ENCODE measurements at places on chromosomes 7 and 10.

DNA sequence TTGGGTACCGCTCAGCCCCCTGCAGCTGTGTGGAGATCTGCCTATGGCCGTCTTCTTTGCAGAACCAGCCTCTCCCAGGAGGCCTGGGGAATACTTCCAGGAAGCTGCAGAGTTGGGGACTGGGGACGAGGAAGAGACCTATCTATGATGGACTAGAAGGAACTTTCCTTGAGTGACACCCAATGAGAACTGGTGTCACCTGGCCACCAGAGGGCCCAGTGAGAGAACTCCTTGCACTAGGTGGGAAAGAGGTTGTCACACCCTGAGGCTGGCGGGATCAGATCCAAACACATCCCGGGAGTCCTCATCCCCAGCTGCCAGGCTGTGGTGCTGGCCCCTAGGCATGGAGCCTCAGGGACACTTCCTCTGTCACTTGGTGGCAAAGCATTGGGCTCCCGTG lies 4.9 kb upstream of the GRID2IP start:
- no peak for DNase-seq

- DNase-seq: no peak
These were observed 521.5 kb downstream of the PTPRN2 start for GRCh38 chr7:158066085-158066484.

DNA sequence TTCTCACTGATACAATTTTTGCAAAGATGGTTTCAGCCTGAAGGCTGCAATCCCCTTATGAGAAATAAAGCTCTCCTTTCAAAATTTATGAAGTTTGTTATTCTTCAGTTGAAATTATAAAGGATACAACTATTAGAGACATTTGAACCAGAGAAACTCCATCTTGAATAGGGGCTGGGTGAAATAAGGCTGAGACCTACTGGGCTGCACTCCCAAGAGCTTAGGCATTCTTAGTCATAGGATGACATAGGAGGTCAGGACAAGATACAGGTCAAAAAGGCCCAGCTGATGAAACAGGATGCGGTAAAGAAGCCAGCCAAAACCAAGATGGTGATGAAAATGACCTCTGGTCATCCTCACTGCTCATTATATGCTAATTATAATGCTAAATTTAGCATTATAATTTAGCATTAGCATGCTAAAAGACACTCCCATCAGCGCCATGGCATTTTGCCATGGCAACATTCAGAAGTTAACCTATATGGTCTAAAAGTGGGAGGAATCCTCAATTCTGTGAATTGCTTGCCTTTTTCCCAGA lies 22.4 kb upstream of the IFIT1B start:
- no peak for DNase-seq

DNA sequence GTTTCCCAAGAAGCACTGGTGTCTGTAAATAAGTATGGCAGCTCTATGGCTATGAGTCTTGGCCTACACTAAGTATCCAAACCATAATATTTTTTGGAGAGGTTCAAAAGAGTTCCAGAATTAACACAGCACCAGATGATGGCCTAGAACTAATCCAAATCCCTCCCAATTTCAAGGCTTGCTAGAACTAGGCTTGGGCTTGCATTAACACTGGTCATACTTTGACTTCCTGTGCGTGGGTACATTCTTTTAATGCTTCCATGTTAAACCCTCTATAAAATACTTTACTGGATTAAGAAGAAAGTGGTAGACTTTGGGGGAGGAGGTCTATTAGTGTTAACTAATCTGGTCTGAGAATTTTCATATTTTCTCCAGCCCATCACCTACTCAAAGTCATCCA lies 3.1 kb downstream of the AASS start:
- DNase-seq: no peak

- no peak for DNase-seq
These were observed 3.0 kb upstream of the FGF8 start for GRCh38 chr10:101778781-101779543.

DNA sequence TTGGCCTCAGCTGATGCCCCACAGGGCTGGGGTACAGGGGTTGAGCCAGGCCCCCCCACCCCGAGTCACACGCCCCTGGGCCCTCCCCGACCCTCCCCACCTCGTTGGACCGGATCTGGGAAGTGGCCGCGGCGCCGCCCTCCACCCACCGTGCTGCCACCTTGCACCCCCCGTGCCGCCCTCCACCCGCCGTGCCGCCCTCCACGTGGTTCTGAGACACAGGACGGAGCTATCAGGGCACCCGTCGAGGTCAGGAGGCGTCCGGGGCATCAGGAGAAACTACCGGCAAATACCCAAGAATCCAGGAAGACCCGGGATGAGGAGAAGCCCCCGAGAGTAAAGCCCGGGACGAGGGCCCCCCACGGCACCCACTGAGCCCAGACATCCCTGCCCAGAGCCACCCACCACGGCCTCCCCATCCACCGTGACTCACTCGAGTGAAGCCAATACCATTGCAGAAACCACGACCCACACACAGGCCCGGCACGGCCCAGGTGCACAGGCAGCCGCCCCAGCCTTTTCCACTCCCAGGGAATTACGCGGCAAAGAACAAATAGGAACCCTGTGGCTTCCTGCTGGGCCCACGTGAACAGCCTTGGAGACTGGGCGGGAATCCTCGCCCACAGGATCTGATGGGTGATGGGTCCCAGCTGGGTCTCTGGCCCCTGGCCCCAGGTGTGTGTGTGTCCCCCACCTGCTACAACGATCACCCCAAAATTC lies 34.0 kb downstream of the ADAP1 start:
- peak; percentile 90 for DNase-seq

GRCh38 chr7:148153616-148154284 lies 436.8 kb upstream of the C7orf33 start:
- no peak for DNase-seq

DNA sequence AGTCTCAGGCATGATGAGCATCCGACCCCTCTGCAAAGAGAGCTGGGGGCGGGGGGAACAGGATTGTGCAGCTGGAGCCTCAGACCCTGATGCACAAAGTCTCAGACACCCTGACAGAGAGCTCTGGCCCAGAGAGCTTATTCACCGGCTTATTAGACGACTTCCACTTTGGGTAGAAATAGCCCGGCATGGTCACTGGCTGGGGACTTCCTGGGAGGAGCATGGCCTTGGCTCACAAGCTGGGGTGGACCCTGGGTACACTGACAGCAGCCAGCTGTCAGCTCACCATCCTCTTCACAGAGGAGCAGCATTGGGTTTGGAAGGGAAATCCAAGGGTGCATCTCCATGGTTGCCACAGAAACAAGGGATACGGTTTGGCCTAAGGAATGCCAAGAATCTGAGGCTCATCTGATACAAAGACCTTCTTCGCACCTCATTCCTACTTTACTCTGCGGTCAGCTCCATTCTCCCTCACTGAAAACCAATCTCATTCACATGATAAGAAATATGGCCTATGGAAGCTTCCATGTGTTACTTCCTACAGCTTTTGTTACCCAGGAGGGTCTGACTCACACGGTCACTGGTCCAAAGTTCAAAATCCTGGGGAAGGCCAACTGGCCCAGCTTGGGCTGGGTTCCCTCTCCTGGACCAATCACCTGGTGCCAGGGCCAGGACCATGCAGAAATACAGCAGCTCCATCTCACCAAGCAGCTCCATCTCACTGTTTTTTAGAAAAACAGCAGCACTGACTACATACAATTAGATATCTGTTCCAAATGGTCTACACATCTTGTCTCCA lies 25.1 kb downstream of the ZNF467 start:
- DNase-seq: no peak

- peak; percentile 61 for DNase-seq
These were observed 438.5 kb downstream of the GRID1 start for GRCh38 chr10:85927952-85928665.

DNA sequence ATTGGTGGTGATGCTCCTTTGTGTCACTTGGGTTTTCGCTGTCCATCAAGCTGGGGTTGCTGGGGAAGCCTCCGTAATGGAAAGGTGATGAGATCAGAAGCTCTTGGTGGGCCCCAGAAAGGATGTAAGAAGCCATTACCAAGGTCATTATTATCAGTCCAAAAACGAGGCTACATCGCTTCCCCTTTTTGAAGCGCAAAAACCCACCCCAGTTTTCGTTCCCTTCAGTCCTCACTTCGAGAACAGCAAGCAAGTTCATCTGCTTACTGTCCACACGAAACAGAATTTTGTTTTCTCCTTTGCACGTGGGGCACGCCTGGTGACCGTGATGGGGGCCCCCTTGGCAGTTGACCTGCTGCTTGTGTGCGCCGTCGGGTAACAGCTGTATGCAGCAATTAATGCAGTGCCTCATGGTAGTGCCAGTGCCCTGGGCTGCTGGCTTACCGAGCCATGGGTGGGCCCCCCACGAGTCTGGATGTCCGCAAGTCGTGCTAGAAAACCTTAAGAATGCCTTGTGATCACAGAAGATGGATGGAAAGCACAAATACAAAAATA lies 47.5 kb downstream of the CHST15 start:
- DNase-seq: no peak

DNA sequence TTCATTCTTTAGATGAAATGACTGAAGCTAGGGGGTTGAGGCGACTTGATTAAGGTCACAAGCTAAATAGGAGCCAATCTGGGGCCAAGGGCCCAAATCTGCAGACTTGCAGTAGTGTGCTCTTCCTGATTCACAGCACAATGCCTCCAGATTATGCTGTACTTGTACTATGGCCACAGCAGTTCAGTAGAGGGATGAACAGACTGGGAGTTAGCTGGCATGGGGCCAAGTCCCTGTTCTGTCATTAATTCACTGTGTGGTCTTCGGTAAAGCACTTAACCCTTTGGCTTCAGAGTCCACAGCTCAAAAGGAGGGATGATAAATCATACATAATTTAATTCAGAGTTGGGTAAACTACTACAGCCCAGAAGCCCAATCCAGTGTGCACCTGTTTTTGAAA lies 196.8 kb downstream of the XPNPEP1 start:
- no peak for DNase-seq

DNA sequence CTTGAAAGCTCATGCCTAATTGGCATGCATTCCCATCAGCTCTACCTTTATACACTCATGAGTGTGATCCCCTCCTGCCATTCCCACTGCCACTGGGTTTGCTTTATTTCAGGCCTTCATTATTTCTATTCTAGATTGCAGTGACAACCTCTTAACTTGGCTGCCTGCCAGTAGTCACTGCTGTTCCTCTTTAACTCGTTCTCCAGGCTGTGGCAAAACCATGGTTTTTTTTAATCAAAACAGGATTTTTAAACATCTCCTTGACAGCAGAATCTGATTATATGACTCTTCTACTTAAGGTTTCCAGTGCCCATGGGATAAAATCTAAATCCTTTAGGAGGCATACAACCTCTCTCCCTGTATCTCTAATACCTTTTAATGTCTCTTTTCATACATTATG lies 223.7 kb upstream of the PCDH15 start:
- DNase-seq: no peak

DNA sequence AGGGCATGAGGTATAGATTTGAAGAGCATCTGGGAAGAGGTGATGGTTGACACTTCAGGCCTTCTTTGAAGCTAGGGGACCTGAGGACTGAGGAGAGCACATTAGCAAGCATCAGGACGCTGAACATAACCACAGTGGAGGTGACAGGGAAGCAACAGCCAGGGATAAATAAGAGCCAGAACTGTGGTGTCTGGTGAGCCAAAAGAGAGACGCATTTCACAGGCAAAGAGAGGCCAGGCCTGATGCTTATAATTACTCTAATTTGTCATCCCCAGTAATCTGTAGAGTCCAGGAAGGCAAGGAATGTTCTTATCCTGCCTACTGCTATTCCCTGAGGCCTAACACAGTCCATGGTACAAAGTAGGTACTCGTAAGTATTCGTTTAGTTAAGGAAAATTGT lies 10.4 kb upstream of the FAS start:
- no peak for DNase-seq

DNA sequence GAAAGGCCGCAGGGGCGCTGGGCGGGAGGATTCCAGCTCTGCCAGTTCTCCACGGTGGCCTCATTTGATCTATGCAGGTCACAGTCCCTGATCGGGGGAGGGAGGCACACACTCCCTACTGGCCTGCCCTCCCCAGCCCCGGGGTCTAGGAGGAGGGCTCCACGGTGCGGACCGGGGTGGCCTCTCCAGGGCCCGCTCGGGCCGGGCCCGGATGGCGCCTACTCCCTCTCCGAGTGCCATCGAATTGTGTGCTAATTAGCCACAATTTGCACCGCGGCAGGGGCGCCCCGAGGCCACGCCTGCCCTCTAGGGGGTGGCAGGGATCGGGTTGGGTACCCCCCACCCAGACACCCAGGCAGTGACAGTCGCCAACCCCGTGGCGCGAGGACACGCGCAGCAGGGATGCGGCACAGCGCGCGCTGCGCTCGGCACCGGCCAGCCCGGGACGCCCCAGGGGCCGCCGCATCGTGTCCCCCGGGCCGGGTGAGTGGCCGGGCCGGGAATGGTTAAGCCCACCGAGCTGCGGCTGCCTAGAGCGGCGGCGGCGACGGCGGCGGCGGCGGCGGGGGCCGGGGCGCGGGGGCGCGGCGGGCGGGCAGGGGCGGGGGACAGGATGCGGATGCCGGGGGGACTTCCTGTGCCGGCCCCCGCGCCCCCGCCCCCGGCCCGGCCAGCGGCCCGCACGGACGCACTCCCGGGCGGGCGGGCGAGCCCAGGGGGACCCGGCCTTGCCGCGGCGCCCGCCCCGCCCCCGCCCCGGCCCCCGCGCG lies at the start of gene ZNF853:
Gene ZNF853 (plus strand): TSS at position 658 of the 770 bp plus-strand sequence. CDS start 565 bp downstream, outside the sequence.
- peak; percentile 44 for DNase-seq

DNA sequence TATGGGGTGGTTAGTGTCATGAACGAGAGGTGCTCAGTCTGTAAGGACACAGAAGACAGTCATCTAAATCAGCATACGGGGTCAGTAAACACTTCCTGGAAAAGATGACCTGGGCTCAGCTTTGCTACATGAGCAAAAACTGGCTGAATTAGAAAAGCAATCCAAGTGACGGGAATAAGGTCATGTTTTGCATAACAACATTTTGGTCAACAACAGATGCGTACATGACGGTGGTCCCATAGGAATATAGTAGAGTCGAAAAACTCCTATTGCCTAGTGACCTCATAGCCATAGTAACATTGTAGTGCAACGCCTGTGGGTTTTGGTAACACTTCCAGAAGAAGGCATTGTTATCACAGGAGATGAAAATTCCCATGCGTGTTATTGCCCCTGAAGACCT lies 92.9 kb downstream of the CTNNA3 start:
- no peak for DNase-seq

DNA sequence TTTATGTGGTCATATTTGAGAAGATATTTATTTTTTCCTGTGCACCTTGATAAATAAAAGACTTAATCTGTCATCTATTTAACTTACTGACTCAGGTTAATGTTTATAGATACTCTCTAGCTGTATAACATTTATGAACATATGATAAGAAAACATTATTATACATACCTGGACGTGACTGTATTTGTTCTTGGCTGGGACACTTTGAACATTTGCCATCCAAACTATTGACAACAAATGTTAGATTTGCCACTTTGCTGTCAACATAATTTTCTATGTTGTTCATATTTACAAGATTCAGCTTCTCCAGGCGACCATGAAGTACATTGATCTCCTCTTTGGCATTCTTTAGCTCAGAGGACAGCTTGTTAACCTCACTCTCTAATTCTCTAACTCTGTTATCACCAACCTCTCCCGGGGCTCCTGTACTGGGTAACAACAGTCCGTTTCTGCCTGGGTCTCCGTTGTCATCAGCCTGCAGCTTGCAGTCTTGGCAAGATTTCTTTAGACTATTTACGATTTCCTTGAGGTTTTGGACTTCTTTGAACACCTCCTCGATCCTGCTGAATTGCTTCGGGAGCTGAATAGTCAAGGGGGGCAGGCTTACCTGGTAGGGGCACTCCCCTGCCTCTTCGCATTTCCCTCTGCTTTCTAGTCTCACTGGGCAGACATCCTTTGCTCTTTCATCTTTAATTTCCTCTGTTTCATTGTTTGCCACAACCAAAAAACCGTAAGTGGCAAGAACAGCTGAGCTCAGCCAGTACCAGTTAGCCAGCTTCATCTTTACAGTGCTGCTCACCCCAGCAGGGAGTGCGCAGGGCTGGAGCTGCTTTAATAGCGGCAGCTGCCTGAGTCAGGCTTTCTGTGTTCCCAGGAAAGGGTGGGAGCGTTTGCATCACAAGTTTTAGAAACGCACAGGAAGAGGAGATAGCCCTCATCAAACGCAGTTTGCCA lies at the start of gene FGL2:
Gene FGL2 (minus strand): TSS at position 807 of the 954 bp plus-strand sequence. CDS start 26 bp downstream, at position 781.
- peak; percentile 12 for DNase-seq

All from head of caudate nucleus (tissue), 42 donors.